Stimulated activated CD4-positive, alpha-beta T cell treated with anti-CD3 and anti-CD28 coated beads, Interleukin-15, amount 100 ng/mL, for 24 hours (primary cell): ENCODE measurements at places on chromosomes 4 and X.
A peak's percentile ranks its signal among the peaks of the same experiment; 100 is the strongest.

DNA sequence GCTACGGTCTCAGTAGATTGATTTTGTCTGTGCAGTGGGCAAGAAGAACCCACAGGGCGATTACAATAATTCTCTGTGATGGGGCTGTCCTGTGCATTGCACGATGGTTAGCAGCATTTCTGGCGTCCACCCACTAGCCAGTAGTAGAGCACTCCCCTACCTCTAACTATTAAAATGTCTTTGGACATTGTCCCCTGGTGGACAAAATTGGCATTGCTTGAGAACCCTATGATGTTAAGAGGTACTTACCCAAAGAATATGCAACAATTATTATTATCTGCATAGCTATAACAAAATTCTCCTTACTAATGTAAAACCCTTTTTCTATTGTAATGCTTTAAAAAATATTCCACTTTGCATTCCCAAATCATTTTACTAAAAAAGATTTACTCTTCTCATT lies 109.5 kb upstream of the VCX3A start:
- peak; percentile 1 for DNase-seq

- no peak for DNase-seq
Measured at GRCh38 chr4:7381221-7381889, 53.4 kb downstream of the PSAPL1 start.

DNA sequence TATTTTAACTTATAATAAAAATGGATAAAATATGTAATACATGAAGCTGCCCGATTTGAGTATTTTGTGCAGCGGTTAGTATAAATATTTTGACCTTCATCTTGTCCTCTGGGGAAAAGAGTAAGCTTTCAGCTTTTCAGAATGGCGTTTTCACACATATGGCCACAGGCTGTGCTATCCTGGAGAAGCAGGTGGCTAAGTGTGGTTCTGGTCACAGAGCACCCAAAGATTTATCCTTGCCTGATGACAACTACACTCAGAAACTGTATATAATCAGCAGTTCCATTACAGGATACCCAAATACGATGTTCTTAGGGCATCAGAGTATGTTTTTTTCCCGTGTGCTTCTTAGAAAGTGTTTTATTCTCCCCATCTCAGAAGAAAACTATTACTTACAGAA lies 42.3 kb upstream of the ANK2 start:
- DNase-seq: no peak

DNA sequence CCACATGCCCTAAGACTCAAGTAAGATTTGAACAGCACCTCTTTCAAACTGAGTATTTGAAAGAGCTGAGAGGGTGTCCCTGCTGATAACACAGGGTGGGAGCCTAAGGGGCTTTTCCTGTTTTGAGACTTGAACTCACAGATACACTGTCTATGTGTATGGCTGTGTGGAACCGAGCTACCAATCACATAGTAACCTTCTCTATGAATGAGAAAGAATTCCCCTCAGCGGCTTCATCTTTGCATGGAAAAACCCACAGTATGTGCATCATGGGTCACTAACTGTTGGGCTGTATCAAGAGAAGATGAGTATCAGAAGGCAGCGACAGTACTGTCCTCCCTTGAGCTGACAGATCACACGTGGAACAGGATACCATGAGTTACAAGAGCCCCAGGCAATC lies 336.3 kb downstream of the AFF2 start:
- no peak for DNase-seq

- DNase-seq: no peak
Measured at GRCh38 chr4:169898095-169898494, 128.1 kb downstream of the MFAP3L start.

- DNase-seq: no peak
Measured at GRCh38 chr4:146029147-146029546, 90.5 kb upstream of the ZNF827 start.

GRCh38 chrX:73457306-73457705 lies 10.5 kb downstream of the CDX4 start:
- DNase-seq: no peak

DNA sequence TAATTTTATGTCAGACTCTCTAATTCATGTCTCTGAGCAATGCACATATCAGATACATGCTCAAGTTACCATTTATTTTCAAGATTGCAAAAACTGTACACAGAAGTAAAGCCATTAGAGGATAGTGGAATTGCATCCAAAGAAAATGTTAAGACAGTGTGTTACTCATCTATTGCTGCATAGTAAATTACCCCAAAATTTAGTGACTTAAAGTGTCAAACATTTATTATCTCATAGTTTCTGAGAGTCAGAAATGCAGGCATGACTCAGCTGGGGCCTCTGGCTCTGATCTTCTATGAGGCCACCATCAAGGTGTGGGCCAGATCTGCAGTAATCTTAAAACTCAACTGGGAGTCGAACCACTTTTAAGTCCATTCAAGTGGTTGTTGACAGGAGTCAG lies 275.2 kb downstream of the QDPR start:
- no peak for DNase-seq

DNA sequence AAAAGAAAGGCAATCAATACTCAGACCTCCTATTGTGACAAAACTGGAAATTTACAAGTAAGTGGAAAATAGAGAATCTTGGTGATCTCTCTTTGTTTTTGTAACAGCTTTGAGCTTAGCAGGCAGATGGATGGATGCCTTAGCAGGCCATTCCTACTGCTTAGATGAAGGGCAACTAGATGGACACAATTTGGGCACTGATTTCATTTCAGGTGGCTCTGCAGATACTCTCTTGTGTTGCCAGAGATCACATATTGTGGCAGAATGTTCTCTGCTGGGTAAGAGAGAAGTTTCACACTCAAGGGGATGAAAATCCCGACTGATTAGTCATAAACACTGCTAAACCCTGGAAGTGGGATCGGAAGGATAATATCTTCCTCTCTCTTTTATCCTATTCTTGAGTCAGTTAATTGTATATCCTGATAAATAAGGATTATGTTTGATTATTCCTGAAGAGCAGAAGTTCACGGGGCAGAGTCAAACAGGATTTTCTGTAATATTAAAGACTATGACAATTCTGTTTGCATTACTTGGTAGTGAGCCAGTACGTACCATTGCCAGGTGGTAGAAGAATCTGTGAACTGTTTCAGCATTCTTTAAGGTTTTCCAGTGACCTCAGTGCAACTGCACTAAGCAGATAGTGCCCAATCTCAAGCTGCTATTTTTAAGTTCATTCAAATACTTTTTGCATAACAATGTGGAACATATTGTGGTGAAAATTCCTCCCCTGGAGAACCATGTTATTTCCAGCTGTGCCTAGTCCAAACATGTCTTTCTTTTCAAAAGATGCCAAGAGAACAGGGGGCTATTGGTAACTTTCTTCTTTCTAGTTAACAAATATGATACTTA lies 974.3 kb downstream of the FSTL5 start:
- DNase-seq: no peak

DNA sequence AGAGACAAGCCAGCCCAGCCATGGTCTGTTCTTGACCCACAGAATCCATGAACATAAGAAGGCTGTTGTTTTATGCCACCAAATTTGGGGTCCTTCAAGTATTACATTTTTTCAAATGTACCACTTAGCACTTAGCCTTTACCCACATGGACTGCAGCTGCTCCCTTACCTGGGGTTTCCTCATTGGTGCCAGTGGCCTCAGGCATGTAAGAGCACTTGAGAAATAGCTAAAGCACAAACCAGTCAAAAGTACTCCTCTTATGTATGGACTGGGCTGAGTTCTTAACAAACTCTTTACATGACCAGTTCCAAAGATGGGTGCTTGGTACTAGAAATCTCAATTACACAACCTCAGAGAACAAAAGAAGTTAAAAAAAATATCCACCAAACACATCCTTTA lies 77.6 kb upstream of the MAP3K15 start:
- DNase-seq: no peak

- DNase-seq: no peak
Measured at GRCh38 chr4:55871299-55871800, 17.9 kb downstream of the EXOC1 start.

- no peak for DNase-seq
Measured at GRCh38 chrX:40721489-40722106, 13.7 kb downstream of the MED14 start.

- DNase-seq: no peak
Measured at GRCh38 chr4:20883231-20883630, 183.0 kb downstream of the PACRGL start.

DNA sequence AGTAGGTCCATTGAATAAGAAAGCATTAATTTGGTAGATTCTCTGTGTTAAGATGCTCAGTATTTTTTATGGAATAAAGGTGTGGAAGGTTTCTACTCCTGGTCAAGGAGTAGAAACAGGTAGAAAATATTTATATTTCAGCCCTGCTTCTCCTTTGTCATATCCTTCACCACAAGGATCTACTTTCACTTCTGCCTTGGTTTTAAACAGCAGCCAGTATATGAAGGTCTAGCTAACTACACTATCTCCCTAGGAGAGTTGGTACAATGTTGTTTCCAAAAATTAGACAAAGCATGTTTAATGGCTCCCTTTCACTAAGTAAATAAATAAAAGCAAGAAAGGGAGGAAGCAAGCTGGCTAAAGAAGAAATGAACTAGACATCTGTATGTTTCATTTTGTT lies 44.6 kb upstream of the GYPA start:
- DNase-seq: no peak

DNA sequence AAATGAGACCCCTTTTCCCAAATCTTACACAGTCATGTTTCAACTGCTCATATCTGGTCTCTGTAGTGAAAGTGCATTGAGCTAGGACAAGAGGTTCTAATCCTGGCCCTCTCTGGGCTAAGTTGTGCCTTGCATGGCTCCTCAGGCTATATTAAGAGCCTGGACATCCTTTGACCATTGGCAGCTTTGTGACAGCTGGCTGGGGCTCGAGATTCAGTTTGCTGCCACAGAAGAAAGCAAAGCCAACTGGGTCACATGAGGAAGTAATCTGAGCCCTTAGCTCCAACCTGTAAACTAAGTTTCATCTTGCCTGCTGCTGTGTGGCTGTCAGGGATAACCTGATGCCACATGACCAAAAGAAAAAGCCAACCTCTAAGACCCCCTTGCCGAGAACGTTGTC lies 51.8 kb upstream of the JADE1 start:
- no peak for DNase-seq

DNA sequence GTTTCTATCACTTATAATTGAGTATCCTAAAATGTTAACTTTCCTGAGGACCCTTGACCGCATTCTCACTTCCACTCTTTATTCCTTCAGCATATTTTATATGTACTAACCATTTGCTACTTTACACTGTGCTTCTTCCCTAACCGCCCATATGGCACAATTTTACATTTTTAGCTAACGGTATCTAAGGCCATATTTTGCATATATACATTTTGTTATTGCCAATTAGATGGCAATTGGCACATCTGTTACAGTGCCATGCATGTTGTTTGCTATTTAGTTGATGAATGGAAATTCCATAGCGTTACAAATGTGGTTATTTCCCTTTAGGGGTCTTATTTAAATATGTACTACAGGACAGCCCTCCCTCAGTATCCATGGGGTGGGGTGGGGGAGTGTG lies 20.0 kb upstream of the OTUD4 start:
- no peak for DNase-seq

DNA sequence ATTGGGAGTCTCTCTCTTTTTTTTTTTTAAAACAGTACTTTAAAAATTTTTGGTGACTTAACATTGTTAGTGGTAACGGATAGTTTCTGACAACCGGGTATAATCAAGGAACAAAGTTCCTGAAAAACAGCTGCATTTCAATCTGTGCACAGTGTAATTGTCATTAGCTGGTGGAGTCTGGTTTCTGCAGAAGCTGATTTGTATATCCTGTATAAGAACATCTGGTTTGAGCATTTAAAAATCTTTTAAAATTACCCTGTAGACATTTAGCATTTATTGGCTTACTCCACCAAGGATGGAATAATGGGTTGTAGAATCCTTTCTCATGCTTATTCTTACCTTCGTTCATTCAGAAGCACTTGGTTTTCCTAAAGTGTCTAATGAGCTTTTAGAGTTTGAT lies 11.2 kb downstream of the JADE1 start:
- DNase-seq: no peak

- DNase-seq: no peak
Measured at GRCh38 chr4:76856243-76857073, 41.5 kb downstream of the SOWAHB start.

GRCh38 chrX:11321986-11322385 lies 28.8 kb downstream of the AMELX start:
- DNase-seq: no peak

DNA sequence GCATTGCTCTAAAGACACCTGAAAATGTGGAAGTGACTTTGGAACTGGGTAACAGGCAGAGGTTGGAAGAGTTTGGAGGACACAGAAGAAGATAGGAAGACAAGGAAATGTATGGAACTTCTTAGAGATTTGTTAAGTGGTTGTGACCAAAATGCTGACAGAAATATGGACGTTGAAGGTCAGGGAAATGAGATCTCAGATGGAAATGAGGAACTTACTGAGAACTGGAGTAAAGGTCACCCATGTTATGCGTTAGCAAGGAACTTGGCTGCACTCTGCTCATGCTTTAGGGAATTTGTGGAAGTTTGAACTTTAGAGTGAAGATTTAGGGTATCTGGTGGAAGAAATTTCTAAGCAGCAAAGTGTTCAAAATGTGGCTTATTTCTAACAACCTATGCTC lies 99.4 kb downstream of the FAM13A start:
- DNase-seq: no peak

DNA sequence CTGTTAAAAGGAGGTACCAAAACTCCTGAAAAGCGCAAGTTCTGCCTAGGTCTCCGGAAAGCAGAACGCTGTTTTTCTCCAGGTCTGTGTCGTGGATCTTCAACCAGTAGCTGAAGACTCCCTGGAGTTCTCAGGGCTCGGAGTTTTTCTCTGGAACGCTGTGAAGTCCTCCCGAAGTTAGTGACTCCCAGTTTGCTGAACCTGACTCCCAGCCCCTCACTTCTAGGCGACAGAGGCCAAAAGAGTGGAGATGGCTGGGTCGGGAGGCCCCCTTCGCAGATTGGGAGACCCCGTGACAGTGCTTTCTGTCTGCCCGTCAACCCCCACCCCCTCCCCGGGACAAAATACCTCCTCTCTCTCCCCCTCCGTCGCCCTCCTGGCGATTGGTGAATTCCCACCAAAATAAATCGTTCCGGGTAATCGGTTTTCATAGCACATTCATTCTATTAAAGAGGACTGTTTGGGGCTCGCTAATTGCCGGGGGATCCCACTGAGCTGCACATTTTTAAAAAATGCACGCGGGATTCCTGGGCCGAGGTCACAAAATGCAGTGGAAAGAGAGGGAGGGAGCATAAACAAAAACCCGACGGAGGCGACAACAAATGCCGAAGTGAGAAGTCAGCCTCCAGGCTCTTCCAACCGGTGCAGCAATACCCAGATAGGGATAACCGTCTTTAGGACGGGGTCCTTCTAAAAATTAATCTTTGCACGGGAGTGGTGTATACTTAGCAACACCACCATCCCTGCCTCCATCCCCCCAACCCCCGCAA lies 4.0 kb upstream of the MSX1 start:
- no peak for DNase-seq

DNA sequence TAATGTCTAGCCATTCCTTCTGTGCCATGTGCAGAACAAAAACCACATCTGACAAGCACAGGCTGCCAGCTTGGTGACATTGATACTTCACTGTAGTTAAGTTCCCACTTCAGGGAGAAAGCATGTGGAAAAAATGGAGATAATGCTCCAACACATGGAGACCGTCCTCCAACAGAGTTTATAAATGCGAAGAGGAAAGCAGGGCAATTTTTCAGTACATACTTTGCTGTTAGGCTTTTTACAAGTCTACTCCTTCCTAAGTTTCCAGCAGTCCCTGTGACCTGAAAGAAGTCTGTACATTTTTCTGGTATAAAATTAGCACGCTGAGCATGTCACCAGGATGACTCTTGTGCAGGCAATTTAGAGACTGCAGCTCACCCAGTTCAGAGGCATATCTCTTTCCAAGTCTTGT lies 766.9 kb upstream of the IGFBP7 start:
- DNase-seq: no peak
